ENCODE measurements at places on chromosomes 16 and 17.

GRCh38 chr16:83971165-83972130, 3.4 kb downstream of the NECAB2 start:
- no peak for DNase-seq

DNA sequence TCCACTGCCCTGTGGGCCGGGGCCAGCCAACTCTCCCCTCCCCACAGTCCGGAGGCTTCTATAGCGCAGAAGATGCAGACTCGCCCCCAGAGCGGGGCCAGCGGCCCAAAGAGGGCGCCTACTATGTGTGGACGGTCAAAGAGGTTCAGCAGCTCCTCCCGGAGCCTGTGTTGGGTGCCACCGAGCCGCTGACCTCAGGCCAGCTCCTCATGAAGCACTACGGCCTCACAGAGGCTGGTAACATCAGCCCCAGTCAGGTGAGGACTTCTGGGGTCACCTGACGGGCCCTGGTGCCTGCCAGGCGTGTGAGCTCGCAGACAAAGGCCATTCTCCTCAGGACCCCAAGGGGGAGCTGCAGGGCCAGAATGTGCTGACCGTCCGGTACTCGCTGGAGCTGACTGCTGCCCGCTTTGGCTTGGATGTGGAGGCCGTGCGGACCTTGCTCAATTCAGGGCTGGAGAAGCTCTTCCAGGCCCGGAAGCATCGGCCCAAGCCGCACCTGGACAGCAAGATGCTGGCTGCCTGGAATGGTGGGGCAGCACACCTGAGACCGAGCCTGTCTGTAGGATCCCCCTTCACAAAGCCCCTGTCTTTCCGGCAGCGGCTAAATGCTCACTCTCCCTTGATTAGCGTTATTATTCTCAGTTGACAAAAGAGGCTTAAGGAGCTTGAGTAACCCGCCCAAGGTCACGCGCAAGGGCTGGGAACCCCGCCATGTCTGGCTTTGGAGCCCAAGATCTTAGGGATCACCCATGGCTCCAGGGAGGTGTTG, 3.9 kb downstream of the SPATA20 start:
- DNase-seq = peak; percentile 68

GRCh38 chr17:6471531-6472465, 27.5 kb downstream of the PIMREG start:
- no peak for DNase-seq

GRCh38 chr17:63587770-63588169, 12.9 kb upstream of the TACO1 start:
- DNase-seq = no peak

GRCh38 chr17:82118168-82118814, 20.3 kb upstream of the FASN start:
- no peak for DNase-seq

DNA sequence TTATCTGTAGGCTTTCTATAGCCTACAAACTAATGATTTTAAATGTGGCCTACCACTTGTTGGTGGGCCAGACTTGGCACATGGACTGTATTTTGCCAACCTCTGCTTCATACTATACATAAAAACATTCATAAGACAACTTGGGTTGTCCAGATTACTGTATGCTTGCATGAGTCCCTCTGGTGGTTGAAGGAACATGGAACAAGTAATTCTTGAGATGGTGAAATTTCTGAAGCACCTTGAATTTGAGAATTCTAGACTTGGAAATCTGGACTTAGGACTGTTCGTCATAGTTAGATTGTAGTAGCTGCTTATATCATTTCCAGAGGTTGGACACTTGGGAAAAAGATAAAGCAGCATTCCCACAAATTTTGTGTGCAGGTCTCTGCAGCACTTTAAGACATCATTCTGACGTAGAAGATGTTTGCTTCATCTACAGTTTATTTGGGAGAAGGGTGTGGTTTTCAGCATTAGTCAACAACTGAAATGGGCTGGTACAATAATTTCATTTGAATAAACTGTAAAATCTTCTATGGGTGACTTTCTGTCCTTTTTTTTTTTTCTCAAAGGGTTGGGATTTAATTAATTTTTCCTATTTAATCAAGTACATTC, 31.2 kb downstream of the NFATC3 start:
- peak; percentile 46 for DNase-seq

DNA sequence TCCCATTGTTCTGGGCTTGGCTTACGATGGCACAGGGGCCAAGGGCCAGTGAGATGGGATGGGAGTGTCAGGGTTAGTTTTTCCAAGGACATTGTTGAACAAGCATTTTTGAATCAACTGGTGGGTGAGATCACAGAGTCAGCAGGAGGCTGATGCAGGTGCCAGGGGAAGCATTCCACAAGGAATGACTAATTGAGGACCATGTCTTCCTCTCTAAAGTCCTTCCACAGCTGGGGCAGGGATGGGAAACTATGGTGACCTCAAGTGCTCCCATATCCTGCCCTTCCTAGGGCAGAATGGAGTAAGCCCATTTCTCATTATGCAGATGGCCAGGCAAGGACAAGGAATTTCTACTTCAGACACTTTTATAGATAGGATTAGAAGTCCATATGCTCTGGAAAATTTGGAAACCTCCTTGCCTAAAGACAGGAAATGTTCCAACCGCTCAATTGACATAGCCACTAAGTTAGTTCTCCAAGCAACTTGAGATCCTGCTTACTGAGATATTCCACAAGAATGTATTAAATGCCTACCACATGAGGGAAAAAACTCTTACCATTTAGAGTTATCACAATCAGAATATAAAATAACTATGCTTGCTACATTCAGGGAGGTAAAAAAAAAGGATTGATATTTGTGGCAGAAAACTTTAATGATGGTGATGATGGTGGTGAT, 21.2 kb upstream of the ENGASE start:
- no peak for DNase-seq

GRCh38 chr16:30769379-30770089, 7.4 kb downstream of the RNF40 start:
- DNase-seq = no peak

DNA sequence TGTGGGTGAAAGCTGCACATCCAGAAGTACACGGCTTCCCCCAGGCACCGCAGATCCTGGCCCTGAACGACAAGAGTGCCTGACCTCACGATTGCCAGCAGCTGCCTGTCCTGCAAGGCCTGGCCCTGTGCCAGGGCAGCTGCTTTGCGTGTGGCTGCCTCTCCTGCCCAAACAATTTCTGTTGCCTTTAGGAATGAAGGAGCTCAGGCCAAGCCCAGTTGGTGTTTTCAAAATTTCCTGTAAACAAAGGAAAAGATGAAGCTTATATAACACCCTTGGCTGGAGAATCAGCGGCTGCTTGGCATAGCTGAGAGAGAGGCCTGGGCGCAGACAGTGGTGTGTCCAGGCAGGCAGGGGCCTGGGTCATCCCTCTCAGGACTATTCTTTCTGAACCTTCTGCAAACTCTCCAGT, 11.7 kb upstream of the SLC47A2 start:
- no peak for DNase-seq

DNA sequence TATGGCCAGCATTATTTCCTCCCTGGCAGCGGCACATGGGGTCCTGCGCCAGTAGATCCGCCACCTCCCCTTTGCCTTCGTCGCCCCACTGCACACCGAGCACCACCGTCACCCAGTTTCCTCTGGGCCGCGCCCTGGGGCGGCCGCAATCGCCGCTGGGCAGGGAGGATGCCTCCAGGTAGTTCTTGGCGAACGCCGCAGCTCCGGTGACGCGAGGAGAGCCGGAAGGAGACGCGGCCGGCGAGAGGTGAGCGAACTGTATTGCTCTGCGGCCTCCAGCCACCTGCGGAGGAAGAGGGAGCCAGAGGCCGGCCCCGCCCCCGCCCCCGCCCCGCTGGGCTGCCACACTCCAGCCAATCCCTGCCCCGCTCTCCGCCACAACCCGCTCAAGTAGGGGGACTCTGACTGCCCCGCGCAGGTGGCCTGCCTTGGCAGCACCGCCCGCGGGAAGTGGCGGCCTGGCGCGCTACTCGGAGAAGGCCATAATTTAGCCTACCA, 11.8 kb upstream of the SLFN13 start:
- DNase-seq = no peak

DNA sequence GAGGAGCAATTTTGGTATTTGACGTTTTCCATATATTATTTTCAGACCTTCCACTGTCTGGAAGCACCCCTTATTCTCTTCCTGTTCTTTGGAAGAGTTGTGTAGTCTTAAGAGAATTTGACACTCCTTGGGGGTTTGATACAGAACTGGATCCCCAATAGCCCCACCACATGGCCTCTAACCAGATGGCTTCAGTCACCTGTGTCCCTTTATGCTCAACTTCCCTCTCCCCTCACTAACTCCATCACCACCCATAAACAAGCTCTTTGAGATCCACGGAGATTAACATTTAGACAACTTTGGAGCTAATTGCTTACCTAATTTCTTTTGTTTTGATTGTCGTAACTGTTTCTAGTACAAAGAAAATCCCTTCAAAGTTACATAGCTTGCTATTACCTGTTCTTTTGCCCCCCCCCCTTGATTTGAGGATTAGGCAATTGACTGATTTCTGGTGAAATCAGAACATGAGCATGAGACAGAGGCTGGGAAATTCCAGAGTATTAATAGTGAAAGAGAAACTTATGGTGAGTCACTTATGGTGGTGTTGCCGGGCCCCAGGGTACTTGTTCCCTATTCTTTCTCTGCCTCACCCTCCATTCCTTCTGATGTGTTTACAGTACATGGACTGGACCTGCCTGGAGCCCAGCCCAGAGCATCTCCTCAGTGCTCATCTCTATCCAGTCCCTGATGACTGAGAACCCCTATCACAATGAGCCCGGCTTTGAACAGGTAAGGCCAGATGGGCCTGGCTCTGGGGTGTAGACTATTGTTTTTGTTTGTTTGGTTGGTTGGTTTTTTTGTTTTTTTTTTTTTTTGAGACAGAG, 7.5 kb downstream of the UBE2Z start:
- DNase-seq = no peak
